Omental fat pad (tissue), 4 donors: ENCODE measurements at places on chromosomes 12 and 14.
A peak's percentile ranks its signal among the peaks of the same experiment; 100 is the strongest.

DNA sequence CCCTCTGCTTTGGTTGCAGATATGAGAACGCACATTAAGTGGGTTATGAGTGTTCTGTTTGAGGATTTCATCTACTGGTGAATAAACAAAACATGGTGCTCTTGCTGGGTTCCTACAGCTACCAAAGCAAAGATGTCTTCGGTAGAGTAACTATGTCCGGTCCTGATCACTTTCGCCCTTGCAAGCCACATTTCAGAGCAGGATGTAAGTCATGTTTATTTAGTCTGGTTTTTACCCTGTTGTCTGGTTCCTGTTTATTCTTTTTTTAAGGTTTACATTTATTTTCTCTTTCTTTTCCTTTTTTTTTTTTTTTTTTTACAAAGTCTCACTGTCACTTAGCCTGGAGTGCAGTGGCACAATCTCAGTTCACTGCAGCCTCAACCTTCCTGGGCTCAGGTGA, 99.2 kb downstream of the VEZT start:
- DNase-seq: no peak

DNA sequence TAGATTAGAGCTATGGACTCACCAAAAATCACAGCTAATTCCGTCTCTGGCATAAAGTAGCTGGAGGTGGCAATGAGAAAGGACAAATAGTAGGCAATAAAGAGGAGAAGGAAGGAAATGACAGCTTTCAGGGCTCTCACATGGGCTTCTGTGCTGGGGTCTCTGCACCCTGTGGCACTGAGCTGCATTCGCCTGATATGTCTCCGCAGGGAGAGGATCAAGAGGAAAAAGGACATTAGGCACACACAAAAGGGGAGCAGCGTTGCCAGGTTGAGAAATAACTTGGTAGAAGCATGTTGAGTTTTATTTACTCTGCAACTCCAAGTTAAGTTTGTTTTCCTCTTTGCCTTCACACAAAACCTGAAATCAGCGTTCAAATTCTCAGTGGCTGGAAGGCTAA, 686 bp downstream of the TAS2R7 start:
- no peak for DNase-seq

DNA sequence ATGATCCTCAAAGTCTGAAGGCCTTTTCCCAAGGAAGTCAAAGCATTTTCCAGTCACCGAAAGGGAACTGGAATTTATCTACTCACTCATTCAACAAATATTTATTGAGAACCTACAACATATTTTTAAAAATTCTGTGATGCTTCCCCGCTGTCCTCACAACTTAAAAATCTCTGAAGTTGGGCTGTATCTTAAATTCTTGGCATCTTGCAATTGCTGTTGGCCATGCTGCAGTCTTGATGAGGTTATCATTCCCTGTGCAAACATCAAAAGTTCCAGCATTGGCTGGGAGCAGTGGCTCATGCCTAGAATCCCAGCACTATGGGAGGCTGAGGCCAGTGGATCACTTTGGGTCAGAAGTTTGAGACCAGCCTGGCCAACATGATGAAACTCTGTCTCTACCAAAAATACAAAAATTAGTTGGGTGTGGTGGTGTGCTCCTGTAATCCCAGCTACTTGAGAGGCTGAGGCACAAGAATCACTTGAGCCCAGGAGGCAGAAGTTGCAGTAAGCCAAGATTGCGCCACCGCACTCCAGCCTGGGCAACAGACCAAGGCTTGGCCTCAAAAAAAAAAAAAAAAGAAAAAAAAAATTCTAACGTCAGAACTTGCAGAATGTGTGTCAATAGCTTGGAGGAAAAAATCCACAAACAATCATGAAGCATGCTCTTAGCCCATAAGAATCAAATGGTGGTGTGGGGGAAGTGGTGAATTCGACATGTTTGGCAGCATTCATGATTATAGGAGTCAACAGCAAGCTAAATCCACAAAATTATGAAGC, 34.9 kb downstream of the CCDC177 start:
- DNase-seq: no peak

DNA sequence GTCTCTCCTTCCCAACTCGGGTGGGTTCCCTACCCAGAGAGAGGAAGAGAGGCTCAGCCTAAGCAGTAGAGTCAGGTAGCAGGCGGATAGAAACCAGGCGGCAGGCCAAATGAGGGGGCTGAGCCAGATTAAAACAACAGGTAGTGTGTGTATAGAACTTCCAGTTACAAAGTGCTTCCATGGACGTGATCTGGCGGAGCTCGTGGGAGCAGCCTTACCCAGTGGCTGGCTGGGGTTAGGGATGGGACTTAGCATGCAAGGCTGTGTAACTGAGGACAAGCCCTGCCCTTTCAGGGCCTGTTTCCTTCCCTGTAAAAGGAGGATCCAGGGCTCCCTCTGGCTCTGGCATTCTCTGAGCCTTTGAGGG, 8.3 kb downstream of the KRT80 start:
- DNase-seq: no peak

- DNase-seq: no peak
Measured at GRCh38 chr14:103204852-103205540, 81.7 kb downstream of the TNFAIP2 start.

DNA sequence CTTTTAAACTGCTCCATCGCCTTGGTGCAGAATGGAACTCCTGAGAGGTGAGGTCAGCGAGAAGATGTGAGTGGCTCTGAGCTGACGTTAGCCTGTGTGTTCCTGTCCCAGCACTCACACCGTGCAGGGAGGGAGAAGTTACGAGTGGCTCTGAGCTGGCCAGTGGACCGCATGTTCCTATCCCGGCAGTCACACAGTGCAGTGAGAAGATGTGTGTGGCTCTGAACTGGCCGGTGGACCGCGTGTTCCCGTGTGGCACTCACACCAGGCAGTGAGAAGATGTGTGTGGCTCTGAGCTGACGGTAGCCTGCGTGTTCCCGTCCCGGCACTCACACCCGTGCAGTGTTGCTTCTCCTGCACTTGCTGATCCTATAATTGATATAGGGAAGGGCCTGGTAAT, 59.9 kb downstream of the VCPKMT start:
- DNase-seq: no peak

DNA sequence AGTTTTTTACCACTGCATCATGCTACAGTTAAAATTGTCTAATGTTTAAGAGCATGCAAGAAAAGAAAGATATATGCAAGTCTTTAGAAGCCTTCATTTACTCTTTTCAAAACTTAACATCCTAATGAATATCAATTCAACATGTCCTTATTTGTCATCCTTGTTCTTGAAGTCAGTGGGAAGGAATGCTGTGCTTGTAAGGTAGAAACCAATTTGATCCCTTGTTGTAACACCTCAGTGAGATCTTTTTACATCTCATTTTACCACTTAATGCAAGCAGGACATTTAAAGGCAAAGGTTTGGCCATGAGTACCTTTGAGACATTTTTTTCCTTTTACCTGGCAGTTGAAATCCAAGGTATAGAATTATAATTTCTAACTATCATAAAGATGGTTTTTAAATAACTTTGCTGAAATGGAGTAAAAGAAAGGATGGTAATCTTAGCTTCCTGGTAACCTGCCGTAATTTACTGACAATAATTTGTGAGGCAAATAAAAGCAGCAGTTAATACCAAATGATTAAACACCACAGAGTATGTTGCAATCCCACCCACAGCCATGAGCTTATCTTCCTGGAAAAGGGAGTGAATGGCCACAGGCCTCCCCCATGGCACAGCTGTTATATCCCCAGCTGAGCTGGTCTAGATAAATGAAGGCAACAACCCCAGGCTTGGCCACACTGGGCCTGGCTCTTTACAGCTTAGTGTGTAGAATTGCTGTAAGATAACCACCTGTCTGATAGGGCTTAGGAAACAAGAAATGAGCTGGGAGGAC, 33.2 kb upstream of the STRN3 start:
- peak; percentile 41 for DNase-seq

GRCh38 chr14:31660728-31661127, 99.5 kb downstream of the NUBPL start:
- no peak for DNase-seq

DNA sequence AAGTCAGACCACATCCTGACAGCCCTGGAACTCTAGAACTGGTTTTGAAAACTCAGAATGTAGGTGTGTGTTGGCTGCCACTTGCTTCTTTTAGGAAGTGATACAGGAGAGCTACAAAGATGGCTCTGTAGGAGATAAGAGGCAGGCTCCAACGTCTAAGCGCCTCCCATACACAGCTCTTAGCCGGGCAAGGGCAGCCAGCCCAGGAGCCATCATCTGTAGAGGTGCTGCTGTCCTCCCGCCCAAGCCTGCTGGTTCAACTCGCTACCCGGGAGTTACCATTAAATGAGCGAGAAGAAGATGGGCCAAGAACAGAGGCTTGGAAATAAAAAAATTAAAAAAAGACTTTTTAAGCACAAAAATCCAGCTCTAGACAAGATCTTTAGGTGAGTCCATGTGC, 61.2 kb upstream of the DIO3 start:
- DNase-seq: no peak

GRCh38 chr12:32482226-32482625, 82.9 kb downstream of the FGD4 start:
- DNase-seq: no peak

DNA sequence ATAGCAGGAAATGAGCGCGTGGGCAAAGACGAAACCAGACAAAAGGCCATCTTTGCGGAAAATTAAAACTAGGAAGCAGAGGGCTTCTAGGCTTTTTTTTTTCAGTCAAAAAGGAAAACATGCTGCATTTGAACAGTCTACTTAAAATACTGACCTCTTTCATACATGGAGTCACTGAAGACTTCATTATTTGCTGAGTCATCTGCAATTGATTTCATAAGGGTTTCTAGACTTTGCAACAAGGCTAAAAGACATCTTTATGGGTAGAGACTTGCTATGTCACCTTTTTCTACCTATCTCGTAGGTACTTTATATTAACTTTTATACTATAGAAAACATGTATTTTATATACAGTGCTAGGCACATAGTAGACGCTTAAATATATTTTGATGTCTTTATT, 238.4 kb downstream of the TMEM132D start:
- DNase-seq: no peak

DNA sequence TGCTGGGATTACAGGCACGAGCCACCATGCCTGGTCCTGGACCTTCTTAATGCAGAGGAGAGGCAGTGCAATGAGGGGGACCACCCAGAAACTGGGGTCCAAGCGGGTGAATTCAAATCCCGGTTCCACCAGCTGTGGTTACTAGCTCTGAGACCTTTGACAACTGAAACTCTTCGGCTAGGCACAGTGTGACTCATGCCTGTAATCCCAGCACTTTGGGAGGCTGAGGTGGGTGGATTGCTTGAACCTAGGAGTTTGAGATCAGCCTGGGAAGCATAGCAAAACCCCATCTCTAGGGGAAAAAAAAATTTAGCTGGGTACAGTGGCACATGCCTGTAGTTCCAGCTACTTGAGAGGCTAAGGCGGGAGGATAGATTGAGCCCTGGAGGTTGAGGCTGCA, 5.0 kb upstream of the CD4 start:
- DNase-seq: no peak

DNA sequence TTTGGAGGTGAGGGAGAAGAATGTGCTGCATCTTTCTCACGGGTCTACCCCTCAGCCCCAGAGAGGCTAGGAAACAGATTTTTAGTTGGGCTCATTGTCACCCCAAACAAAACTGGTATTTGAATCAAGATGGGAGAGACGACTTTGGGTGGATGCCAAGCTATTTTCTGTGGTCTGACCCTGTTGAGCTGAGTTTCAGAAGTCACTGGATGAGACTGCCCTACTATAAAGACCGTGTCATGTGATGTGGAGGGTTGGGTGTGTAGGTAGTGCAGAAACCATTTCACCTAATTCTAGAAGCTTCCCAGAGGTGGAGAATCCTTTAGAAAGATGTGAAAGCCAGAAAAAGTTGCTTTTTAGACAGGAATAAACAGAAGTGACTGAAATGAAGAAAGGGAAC, 60.2 kb downstream of the IFT43 start:
- no peak for DNase-seq

GRCh38 chr12:6229224-6230218, 29.3 kb downstream of the CD9 start:
- no peak for DNase-seq

- no peak for DNase-seq
Measured at GRCh38 chr12:55687746-55688145, 20.0 kb downstream of the ITGA7 start.

DNA sequence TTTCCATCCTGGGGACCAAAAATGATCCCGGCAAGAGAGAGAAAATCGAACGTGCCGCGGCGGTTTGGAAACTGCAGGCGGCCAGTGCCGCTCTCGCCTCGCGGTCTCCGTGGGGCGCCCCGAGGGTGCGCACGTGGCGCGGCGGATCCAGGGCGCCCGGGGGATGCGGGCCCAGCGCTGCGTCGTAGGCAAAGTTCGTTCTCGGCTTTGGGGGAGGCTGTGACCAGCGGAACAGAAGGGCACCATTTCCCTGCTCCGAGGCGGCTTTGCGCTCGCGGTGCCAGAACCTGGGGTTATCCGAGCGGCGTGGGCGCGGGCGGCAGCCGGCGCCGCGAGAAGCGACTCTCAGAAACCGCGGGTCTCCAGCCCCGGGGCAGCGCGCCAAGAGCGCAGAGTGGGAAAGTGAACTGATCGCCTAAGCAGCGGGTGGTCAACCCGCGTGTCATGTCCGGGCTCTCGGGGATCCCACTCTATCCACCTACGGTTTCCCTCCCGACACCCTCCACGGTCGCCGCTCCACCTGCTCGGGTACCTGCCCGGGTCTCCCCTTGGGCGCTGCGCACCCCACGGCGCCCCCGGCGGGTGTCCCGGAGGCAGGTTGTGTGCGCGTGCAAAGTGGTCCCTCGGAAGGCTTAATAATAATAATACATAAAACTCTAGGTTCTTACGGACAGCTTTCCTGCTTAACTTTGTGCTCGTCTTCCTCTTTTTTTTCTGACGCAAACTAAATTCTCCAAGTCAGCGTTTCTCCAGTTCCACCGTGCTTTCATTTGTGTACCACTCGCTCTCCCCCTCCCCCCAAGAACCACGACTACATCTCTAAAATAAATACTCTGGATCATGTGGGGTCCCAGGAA, 1.2 kb downstream of the ESRRB start:
- no peak for DNase-seq

- DNase-seq: no peak
Measured at GRCh38 chr14:76282581-76282980, 93.4 kb upstream of the ESRRB start.
